ENCODE measurements at places on chromosomes 1 and 21.

GRCh38 chr1:51285055-51285454 lies 45.3 kb downstream of the TTC39A start:
- DNase-seq, result no peak

- no peak for DNase-seq
Observed at GRCh38 chr1:60920561-60920960, 161.8 kb upstream of the NFIA start.

DNA sequence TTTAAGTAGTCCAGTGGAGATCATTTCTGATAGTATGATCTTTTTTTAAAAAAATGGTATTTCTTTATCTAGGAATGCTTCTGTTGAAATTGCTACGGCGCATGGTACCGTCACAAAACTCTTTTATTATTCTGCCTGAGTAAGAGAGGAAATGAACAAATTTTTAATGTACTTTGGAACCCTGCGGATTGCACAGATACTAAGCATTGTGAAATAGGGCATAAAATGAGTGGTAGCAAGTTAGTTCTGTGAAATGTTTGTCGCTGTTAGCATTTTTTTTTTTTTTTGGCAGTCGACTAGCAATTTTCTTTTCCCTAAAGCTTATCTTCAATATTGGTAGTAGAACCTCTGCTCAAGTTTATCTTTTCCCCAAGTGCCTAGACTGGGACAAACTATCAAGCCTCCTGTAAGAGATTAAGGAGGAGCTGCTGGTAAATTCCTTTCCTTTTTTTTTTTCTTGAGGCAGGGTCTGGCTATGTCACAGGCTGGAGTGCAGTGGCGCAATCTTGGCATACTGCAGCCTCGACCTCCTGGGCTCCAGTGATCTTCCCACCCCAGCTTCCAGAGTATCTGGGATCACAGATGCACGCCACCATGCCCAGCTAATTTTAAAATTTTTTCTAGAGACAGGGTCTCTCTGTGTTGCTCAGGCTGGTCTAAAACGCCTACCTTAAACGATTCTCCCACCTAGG lies 2.2 kb downstream of the ITSN1 start:
- no peak for DNase-seq

DNA sequence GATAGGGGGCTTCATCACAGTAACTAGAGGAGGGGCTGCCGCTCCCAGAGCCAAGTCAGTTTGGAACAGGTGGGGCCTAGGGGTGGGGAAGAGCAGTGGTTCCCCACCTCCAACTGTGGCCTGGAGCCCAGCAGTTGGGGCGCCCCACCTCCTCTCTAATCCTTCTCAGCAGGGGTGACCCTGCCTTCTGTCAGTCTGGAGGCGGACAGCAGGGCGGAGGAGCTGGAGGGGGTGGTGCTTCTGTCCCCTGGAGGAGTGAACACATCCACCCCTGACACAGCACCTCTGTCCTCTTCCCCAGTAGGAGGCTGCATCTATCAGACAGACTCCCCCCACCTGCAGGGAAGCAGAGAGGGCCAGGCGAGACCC lies 73.8 kb downstream of the MRPL37 start:
- DNase-seq, result no peak

GRCh38 chr1:59482986-59483385 lies 186.1 kb downstream of the FGGY start:
- DNase-seq, result no peak

GRCh38 chr1:164969253-164969652 lies 387.3 kb downstream of the LMX1A start:
- no peak for DNase-seq

DNA sequence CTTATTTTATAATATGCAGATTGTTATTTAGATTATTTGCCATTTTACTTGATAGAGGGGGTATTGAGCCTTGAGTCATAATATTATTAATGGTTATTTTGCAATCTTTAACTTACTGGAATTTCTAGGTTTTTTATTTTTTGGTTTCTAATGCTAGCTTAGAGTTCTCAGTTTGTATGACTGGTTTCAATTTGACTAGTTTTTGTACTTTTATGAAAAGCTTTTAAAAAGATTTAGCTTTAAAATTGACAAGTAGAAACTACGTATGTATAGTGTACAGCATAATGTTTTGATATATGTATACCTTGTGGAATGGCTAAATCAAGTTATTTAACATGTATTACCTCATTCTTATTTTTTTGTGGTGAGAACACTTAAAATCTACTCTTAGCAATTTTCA lies 41.5 kb downstream of the CEP350 start:
- DNase-seq, result no peak

GRCh38 chr1:170445096-170445495 lies 86.9 kb upstream of the GORAB start:
- no peak for DNase-seq

DNA sequence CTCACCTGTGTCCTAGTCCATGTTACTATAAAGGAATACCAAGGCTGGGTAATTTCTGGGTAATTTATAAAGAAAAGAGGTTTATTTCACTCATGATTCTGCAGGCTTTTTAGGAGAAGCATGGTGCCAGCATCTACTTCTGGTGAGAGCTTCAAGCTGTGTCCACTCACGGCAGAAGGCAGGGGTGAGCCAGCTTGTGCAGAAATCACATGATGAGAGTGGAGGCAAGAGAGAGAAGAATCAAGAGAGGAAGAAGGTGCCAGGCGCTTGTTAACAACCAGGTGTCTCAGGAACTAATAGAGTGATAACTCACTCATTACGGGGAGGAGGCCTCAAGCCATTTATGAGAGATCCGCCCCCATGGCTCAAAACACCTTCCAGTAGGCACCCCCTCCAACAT lies 67.5 kb upstream of the CD34 start:
- no peak for DNase-seq

DNA sequence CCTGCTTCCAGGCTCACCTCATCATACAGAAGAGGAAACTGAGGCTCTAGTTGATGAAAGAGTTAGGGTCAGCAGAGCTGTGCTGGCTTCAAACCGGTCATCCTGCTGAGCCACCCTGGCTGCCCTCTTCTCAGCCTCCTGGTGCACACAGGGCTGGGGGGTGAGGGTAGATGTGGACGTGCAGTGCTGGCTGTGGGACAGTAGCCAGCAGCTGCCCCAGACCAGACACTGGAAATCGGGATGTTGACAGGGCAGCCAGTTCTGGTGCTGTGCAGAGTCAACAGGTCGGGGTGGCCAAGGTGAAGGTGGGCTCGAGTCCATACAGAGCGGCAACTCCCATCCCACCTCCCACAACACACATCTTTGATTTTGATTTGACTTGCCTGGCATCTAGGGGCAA lies 1.5 kb upstream of the CLCNKA start:
- no peak for DNase-seq

DNA sequence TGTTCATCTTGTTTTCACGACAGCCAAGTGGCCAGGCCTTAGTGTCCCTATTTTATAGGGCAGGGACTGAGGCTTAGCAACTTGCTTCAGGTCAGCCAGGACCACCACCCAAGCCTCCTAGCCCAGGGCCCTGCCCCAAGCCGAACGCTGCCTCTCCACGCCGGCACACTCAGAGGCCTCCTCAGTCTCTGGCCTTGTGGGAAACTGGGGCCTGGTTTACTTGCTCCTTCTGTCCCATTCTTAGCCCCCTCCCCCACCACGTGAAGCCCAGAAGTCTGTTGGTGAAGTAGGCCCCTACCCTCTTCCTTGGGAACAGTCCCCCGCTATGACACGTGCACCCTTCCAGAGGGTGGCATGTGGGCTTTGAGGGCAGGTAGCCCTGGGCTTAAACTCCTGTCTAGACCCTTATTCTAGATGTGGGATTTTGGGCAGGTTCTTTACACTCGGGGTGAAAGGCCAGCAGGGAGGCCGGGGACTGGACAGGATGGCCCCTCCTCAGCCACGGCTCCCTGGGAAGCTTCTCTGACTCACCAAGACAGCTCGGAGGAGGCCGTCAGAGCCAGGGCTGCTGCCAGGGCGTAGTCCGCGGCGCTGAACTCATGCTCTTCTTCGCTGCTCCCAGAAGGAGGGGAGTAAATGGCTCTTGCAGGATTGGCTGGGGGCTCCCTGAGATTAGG lies 4.3 kb downstream of the MYOM3 start:
- DNase-seq, result no peak

- DNase-seq, result no peak
Observed at GRCh38 chr1:154912755-154913154, 23.8 kb downstream of the PMVK start.

- no peak for DNase-seq
Observed at GRCh38 chr1:213416461-213417224, 365.6 kb downstream of the RPS6KC1 start.

DNA sequence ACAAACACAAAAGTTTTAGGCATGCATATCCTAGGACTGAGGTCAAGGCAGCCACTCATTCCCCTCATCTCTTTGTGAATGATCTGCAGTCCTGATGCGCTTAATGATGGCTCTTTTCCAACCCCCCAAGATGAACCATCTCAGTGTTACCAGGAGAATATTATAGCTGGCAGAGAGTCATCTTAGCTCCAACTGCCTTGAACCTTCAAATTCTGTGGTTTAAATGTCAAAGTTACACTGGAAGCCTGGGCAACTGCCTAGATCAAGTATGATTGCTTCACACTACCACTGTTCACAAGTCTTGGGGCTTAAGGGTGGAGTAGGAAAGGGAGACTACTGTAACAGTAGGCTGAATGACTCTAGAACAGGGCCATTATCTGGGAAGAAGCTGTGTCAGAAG lies 8.0 kb upstream of the MYBPHL start:
- DNase-seq, result no peak

- DNase-seq, result no peak
Observed at GRCh38 chr1:101435831-101436511, 199.2 kb downstream of the S1PR1 start.

- DNase-seq, result peak; percentile 9
Observed at GRCh38 chr1:243421784-243422183, 165.9 kb downstream of the SDCCAG8 start.

GRCh38 chr1:97834899-97835298 lies 85.9 kb downstream of the DPYD start:
- DNase-seq, result no peak

DNA sequence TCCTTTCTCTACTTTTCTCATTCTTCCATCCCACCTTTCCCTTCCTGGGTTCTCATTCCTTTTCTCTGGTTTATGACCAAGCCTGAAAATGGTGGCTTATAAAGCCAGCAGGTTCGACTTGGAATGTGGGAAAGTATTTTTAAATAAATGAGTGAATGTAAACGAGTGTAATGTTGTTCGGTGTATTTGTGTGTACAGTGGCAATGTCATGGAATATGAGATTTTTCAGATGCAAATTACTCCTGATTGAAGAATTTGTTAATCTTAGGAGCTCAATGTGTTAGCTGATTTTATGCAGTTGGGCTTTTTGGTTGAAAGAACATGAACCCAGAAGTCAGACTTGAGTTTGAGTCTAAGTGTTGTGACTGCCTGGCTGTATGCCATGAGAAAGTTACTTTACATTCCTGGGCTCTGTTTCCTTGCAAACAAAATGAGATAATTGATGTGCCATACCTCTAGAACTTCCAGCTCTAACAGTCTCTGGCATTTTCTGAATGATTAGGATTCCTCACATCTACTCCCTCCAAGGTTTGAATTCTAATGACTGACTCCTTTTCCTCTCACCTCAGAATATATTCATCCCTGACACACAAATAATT lies 6.6 kb downstream of the SGIP1 start:
- DNase-seq, result no peak

GRCh38 chr1:113975211-113975895 lies 3.9 kb upstream of the OLFML3 start:
- DNase-seq, result no peak

DNA sequence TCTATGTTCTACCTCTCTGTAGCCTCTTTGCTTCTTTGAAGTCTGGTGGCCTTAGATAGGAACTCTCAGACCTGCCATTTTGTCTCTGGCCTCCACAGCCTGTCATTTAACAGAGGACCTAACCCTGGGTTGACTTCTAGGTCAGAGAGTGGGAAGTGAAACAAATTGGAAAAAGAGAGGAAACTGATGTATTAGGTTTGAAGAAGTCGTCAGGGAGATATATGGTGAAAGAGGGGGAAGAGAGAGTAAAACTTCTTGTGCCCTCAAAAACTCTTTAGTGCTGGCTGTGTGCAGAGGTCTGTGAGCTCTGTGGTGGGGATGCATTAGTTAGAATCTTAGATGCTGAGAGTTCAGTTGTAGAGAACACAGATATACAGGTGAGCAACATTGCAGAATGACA lies 30.2 kb upstream of the CD1D start:
- DNase-seq, result no peak

- DNase-seq, result no peak
Observed at GRCh38 chr1:101706366-101706765, 290.4 kb downstream of the OLFM3 start.
